ENCODE measurements at places on chromosomes 2 and 18.

GRCh38 chr18:11828786-11829432 lies 22.3 kb upstream of the CHMP1B start:
- no peak for DNase-seq

DNA sequence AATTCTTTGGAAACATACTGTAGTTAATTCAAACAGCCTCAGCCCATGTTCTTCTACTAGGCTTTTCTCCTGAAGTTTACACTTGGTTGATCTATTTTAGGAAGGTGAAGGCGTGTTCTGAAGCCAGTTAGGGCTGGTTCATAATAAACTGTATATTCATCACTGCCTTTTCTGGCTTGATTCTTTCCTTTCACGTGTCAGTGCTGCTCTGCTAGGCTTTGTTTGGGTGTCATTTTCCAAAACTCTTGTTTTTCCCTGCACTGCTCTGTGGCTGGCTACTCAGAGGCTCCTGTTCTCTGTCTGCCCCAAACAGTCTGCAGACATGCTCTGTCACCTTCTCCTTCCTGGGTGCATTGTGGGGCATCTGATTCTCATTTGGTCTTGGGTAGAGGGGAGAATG lies 136.1 kb downstream of the PARD3B start:
- no peak for DNase-seq

DNA sequence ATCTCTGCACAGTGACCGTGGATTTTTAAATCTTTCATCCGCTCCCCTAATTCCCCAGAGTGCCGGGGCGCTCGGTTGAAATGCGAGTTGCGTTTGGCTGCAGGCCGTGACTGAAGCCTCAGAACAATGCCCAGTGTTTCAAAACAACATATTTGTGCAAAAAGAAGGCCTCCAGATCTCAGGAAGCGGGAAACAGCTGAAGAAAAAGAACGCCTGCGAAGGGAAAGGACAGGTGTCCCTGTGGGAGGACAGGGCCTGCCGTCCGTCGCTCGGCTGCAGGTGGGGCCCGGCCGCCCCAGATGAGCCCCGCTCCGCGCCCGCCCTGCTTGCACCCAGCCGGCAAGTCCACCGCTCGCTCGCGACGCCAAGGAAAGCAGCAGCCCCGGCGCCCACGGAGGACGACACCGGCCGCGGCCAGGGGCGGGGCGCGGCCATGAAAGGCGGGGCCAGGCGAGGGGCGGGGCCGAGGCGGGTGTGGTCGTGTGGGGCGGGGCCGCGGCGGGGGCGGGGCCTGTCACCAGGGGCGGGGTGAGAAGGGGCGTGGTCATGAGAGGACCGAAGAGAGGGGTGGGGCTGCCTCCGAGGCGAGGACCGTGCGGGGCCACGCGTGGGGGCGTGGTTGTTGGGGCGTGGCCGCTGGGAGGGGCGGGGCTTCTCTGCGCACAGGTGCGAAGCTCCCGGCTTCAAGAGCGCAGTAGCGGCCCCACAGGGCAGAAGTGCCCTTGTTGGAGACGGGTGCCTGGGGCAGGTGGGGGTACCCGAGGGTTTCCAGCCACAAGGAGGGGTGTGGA lies 17.6 kb upstream of the BOK start:
- DNase-seq, result peak; percentile 12

- no peak for DNase-seq
These were observed 264.2 kb upstream of the EPAS1 start for GRCh38 chr2:46032996-46033395.

- no peak for DNase-seq
These were observed 83.1 kb downstream of the DCC start for GRCh38 chr18:52422985-52423601.

DNA sequence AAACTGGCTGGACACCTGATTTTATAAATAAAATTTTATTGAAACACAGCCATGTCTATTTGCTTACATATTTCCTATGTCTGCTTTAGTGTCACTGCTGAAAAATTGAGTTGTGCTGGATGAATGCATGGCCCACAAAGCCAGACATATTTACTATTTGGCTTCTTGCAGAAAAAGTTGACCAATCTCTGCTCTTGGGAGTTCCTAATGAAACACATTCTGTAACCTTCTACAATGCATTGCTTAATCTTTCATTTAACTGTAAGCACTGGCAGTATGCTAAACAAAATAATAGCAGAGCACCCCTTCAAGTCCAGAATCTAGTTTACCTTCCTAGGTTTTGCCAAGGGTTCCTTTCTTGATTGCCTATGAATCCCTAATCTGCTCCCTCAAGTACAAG lies 17.7 kb upstream of the SERPINB7 start:
- DNase-seq, result no peak

- no peak for DNase-seq
These were observed 38.4 kb upstream of the ITGAV start for GRCh38 chr2:186551323-186552050.

GRCh38 chr2:207768168-207768865 lies 1.4 kb downstream of the FZD5 start:
- DNase-seq, result no peak

DNA sequence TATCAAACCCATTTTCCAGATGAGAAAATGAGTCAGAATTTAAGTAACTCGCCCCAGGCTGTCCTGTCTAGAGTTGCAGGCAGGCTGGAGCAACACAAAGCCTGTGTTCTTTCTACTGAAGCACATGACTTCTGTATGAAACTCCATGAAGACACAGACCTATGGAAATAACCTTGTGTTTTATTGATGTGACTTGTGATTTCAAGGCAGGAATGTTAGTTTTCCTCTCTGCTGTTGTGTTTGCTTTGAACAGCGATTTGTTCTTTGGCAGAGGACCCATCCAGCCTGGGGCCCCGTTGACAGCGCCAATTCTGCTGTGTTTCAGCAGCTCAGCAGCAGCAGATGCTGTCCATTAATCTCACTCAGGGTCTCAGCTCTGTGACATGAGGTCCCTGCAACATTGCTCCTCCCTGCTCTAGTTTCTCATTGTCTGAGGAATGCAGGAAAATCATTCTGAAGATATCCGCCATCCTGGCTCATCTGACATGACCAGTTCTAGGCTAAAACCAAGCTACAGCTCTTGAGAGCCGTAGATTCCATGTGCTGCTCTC lies 344.3 kb upstream of the RAB12 start:
- DNase-seq, result no peak

GRCh38 chr2:33213648-33214047 lies 262.8 kb upstream of the RASGRP3 start:
- DNase-seq, result no peak

- no peak for DNase-seq
These were observed 78.1 kb downstream of the ZNF516 start for GRCh38 chr18:76416911-76417310.

- DNase-seq, result no peak
These were observed 18.8 kb downstream of the CDH20 start for GRCh38 chr18:61352059-61352458.

DNA sequence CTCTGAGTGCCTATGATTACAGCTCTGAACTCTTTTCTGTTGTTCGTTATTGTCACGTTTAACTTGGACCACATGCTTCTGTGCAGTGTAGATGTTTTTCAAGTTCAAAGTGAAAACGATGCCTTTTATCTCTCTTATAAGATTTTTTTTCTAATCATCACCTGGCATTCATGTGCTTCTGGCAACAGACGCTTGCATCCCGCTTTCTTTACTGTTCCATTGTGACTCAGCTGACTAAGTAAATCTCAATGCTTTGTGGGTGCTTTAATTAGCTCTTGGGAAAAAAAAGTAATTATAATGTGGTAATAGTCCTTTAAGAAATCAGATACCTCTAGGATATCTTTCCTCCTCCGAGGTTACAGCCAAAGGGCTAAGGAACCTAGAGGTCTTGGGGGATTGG lies 31.2 kb upstream of the RMP24 start:
- DNase-seq, result no peak

DNA sequence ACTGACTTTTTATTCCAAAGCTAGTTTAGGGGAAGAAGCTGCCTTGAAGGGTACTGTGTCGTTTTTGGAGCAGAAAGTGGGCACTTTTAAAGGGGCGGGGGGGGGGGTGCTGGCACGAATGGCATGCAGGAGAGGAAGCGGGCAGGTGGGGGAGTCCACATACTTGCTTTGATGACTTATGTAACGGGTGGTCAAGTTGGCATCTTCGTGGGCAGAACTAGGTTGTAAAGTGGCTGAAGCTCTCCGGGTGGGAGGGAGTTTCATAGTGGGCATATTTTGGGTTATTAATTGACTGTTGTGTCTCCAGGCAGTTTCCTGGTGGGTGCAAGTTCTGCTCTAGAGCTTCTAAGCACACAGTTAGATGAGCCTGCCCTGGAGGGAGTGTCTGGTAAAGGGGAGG lies 19.9 kb downstream of the PCARE start:
- DNase-seq, result no peak

DNA sequence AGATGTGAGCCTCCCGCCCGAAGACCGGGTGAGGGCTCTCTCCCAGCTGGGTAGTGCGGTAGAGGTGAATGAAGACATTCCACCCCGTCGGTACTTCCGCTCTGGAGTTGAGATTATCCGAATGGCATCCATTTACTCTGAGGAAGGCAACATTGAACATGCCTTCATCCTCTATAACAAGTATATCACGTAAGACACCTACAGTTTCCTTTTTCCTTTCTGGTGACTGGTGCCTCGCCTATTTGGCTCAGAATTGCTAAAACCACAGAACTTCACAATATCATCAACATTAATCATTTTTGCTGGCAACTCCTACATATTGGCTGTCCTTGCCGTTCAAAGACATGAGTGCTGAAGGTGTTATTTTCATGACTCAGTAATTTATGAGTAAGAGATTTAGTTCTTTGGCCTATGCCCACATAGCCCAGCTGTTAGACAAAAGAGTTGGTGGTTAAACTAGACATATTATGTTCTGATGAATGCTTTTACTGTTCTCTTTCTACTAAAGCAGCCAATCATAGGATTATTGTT lies 2.2 kb downstream of the STAMBP start:
- DNase-seq, result no peak

GRCh38 chr2:174180165-174180724 lies 68.1 kb downstream of the OLA1 start:
- DNase-seq, result no peak

- no peak for DNase-seq
These were observed 149.2 kb upstream of the VWC2L start for GRCh38 chr2:214261683-214262082.

DNA sequence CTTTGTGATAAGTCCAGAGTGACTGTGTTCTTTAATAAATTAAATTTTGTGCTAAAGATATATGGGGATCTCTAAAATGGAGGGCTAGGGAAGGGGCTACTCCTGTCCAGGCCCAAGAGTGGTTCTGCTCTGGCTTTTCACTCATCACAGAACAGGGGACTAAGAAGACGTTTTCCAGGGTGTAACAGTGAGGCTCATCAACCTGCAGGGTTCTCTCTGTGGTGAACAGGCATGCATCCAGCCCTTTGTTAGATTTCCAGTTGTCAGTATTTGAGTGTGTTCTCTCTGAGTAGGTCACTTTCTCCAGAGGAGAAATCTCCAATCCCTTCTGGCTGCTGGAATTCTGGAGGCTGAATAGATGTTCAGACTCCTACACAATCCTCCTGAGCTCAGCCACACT lies 408.9 kb downstream of the PLCL1 start:
- no peak for DNase-seq

DNA sequence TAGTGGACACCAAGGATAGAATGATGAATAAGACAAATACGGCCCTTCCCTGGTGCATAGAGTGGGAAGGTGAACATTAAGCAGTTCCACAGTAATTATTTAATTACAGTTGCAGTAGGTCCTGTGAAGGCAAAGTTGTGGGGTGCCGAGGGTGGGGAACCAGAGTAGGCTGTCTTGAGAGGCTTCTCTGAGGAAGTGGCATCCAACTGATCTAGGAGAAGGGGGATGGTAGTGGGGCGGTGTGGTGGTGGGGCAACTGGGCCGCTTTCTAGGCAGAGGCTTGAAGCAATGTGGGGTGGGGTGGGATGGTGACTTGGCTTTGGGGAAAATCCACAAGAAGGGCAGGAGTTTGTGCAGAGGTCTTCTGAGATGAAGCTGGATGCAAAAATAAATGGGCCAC lies 11.7 kb downstream of the ACSL3 start:
- DNase-seq, result no peak

GRCh38 chr2:96197546-96198255 lies 10.9 kb downstream of the STARD7 start:
- no peak for DNase-seq

- no peak for DNase-seq
These were observed 50.4 kb upstream of the CYRIA start for GRCh38 chr2:16716024-16716423.

DNA sequence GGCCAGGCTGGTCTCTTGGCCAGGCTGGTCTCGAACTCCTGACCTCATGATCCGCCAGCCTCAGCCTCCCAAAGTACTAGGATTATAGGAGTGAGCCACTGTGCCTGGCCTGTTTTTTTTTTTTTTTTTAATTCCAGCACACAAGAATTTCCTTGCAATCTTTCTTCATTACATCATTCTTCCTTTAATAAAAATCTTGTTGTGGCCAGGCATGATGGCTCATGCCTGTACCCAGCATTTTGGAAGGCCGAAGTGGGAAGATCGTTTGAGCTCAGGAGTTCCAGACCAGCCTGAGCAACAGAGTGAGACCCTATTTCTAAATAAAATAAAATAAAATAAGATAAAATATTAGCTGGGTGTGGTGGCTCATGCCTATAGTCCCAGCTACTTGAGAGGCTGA lies 21.4 kb upstream of the PLEKHM3 start:
- no peak for DNase-seq

- DNase-seq, result no peak
These were observed 41.9 kb upstream of the TANC1 start for GRCh38 chr2:158926478-158926948.

- DNase-seq, result no peak
These were observed 20.9 kb downstream of the CELF4 start for GRCh38 chr18:37544713-37545112.

- no peak for DNase-seq
These were observed 96.4 kb downstream of the CERS6 start for GRCh38 chr2:168552450-168552856.

GRCh38 chr18:28863396-28863795 lies 686.5 kb upstream of the CDH2 start:
- DNase-seq, result no peak

GRCh38 chr2:67243919-67244318 lies 153.2 kb upstream of the ETAA1 start:
- no peak for DNase-seq

Data from activated T-helper 1 cell treated with anti-CD3 and anti-CD28 coated beads, Interleukin-2, amount 50 U/mL, for 16 hours (primary cell).